Pulmonary artery endothelial cell (primary cell): ENCODE measurements at places on chromosomes 6 and 20. TPM values are rescaled to one million over a fixed set of nuclear protein-coding genes. Genes with fewer than 3 reads are reported as not detected.

Gene TGM3
- total RNA-seq = not detected in 2 replicates

Gene FKBP5
- total RNA-seq = 67.2 and 89.1 TPM in 2 replicates

Gene EPB41L2
- total RNA-seq = 66.4 and 74.7 TPM in 2 replicates

Gene PSMB9
- 28.0 and 53.5 TPM in 2 replicates for total RNA-seq

Gene CD83
- 0.99 and 1.6 TPM in 2 replicates for total RNA-seq

Gene CDH4
- total RNA-seq = 2.2 and 7.5 TPM in 2 replicates

Gene FIG4
- 10.9 and 15.1 TPM in 2 replicates for total RNA-seq

Gene APMAP
- total RNA-seq = 134 and 136 TPM in 2 replicates

Gene SMIM8
- total RNA-seq = 3.1 and 3.2 TPM in 2 replicates

Gene CENPB
- 99.0 and 118 TPM in 2 replicates for total RNA-seq

Gene PDYN
- not detected in 2 replicates for total RNA-seq

- no peak for DNase-seq
Measured at GRCh38 chr20:39603219-39603618, 641.1 kb downstream of the DHX35 start.

DNA sequence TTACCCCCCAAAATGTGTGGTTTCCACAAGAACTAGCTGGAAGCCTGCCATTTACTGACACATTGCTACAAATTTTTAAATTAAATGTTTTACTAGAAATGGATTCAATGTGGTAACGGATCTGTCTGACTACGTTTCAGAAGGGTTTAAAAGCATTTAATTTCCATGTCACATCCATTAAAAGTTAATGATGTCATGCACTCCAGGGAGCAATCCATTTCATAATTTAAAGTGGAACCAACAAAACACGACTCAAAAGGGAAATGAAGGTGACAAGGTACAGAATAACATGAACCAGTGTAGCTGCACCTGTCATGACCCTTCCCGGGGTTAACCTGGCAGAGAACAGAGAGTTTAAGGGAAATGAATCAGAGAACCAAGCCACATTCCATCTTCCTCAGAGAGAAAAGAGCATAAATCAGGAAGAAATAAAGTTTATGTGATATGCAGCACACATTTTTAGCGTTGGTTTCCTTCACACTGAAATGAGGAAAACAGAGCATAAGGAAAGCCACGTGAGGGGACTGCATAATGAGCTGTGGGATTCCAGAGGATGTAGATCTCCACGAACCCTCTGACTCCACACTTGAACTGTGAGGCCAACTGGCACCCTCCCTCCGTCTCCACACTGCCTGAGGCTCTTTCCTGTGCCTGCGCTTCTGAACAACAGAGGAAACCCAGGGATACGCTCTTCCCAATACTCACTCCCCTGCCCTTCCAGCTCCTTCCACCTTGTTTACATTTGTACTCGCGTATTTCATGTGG, 170.3 kb upstream of the AHI1 start:
- DNase-seq = peak; percentile 20

DNA sequence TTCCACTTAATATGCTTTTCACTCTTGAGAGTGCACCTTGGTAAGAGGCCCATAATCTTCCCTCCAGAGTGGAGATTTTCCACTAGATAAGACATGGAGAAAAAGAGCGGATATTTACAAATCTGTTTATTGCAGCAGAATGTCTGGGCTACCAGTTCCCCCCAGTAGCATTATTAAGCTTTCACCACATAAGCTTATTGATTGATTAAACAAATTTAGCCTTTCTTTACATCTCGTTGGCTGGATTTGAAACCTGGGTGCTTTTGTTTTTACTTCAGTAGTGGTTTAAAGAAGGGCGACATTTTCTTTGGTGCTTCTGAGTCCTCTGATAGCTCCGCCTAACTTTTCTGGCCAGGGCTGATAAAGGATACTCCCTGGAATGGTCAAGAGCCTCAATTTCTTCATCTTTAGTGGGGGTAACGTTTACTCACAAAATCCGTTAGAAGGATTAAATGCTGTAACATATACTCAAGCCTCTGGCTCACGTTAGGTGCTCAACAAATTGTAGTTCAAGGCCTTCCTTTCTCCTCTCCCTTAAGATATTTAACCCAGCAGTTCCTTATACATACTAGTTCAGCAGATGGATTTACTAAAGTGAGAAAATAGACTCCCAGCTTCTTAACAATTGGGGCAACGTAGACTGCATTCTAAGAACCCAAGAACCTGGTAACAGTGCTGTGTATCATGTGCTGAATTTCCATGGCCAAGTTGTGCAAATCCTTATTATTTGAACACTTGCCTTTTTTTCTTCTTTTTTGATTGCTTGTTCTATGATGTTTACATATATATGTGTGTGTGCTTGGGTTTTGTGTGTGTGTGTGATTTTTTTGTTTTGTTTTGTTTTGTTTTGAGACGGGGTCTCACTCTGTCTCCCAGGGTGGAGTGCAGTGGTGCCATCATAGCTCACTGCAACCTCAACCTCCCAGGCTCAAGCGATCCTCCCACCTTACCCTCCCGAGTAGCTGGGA, 91.4 kb downstream of the RREB1 start:
- no peak for DNase-seq

- no peak for DNase-seq
Measured at GRCh38 chr6:74755196-74755595, 450.7 kb downstream of the COL12A1 start.

- DNase-seq = no peak
Measured at GRCh38 chr6:68701159-68701558, 66.1 kb downstream of the ADGRB3 start.

DNA sequence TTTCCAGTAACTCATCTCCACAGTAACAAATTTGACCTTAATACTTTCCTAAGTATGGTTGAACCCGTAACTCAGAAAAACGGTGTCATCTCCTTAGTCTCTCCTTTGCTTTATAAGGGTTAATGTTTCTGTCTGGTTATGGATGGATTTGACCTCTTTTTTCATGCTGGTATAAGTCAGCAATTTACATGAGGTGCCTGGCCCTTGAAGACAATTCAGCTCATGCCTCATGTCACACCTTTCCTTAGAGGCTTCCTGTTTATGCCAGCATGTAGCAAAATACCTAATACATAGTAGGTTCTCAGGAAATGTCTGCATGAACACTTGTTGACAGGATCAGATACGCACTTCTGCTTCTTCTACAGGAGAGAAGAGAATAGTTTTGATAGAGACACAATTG, 37.7 kb upstream of the C20orf144 start:
- DNase-seq = no peak

DNA sequence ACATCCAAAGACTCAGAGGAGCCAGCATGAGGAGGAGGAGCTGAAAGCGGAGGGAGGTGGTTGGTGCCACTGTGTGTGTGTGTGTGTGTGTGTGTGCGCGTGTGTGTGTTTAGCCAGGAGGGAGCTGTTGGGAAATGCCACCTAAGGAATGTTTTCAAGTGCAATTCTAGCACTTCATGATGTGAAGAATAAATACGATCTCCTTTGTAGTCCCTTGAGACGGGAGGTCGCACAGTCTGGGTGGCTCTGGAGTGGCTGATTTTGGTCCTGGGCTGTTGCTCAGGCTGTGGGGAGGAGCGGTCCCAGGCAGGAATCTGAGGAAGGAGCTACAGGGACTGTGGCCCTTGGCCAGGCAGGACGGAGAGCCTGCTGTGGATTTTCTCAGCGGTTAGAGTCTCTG, 93.7 kb downstream of the PPP1R14C start:
- DNase-seq = no peak

GRCh38 chr6:137323860-137324259, 104.7 kb upstream of the IFNGR1 start:
- DNase-seq = no peak

- no peak for DNase-seq
Measured at GRCh38 chr6:71889366-71889765, 3.0 kb downstream of the RIMS1 start.

DNA sequence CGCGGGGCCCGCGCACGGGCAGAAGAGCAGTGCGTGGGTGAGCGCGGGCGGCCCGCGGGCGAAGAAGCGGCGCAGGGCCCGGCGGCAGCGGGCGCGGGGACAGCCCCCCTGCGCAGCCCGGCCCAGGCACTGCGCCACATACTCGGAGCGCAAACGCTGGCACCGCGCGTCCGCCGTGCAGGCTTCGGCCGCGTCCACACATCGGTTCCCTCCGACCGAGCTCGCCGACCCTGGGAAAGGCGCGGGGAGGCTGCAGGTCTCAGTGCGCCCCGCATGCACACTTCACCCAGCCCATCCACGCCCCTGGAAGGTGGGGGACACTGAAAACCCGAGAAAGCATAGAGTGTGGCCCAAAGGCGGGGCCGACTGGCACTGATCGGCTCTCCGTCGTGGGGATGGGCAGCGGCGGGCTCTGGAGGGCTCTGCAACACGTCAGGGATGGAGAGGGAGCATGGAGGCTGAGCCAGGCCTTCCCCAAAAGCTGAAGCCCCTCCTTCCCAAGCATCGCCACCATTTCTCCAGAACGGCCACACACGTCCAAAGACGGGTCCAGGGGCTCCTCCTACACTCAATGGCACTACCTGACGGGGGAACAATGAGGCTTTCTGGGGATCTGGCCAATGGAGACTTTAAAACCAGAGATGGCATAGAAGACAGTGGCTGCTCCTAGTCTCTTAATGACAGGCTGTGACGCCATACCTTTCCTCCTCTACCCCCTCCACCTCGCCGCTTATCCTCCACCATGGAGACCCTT, 2.0 kb downstream of the GFRA4 start:
- DNase-seq = no peak

DNA sequence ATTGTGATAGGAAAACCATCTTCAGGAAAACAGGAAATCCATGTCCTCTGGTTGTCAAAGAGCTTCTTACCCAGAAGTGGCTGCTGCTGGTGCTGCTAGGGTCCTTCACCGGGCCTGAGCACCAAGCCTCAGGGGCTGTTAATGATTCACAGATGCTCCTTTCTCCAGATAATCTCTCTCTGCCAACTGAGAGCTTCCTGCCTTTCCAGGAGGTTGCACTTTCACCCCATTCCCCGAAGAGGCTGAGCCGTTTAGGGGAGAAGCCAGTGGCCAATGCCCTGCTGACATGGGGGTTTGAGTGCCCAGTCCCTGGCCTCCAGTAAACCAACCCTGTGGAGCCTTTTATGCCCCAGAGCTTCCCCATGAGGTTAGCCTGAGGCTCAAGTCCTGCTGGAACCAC, 122.4 kb downstream of the CBLN4 start:
- no peak for DNase-seq

DNA sequence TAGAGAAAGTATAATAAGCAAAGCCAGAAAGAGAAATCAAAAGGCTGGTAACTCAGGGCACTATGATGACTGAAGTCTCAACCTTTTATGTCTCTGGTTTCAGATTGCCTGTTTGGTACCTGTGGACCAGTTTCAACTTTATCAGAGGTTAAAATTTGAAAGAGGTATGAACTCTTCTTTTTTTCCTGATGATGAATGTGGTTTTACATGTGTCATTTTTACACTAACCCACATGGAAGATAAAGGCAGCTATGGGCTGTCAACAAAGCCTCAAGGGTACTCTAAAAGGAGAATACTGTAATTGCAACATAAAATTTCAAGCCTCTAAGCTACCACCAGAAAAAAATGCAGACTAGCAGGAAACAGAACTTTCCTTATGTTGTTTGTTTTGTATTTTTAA, 52.4 kb downstream of the RNF144B start:
- no peak for DNase-seq

DNA sequence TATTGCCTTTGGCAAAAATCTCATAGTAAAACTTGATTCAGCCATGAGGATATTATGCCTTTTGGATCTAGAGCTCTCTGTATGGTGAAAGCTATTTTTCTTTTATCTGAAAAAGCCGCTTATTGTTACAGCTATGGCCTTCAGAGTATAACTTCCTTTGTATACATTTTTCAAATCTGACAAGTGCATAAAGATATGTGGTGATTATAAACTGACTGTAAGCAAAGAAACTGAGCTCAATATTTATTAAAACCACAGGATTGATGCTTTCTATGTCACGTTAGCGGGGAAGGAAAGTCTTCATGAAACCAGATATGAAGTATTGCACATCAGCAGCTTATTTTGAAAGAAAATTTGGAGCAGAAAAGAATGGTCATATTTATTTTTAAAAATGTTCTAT, 151.8 kb downstream of the THEMIS start:
- no peak for DNase-seq

- no peak for DNase-seq
Measured at GRCh38 chr6:135230711-135231468, 49.8 kb downstream of the MYB start.

- no peak for DNase-seq
Measured at GRCh38 chr20:3209257-3209945, at the start of gene ITPA. Gene ITPA, plus strand, starts transcription at chr20:3209498. Its CDS starts 54 bp downstream, at chr20:3209552.

DNA sequence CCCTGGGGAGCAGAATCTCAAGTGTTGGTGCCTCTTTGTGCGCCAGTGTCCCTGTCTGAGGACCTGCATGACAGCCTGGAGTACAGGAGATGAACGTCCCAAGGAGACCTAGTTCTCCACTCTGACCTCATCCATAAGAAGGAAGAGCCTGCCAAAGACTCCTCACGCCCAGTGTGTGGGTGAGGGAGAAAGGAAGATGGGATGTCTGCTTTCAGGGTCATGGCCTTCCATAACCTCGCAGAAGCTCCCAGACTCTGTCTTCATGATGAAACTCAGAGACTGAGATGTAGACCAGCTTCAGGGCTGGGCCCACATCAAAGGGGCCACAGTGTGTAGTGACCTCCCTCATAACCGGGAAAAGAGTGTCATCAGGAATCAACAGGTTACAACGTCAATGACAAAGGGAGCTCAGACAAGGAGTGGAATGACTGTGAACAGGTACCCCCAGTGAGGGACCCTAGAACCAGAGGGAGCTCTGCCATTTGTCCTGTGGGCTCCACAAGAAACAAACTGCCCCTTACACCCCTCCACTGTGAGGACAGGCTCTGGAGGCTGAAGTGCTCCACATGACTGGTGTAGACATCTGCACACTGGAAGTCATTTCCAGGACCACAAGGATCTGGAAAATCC, 8.1 kb downstream of the HLA-DQB1 start:
- DNase-seq = no peak

DNA sequence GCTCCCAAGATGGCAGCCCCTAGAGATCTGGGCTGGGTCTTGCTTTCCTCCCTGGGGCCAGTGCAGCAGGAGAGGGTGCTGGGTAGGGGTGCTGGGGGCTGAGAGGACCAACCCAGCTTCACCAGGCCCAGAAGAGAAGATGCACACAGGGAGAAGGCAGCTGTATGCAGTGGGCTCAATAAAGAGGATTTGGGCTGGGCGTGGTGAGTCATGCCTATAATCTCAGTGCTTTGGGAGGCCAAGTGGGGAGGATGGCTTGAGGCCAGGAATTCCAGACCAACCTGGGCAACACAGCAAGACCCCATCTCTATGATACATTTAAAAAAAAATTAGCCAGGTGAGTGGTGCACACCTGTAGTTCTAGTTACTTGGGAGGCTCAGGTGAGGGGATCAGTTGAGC, 25.7 kb upstream of the EMILIN3 start:
- DNase-seq = no peak
